ENCODE measurements at places on chromosomes 1 and 21.

GRCh38 chr1:180451504-180451903 is 50.9 kb downstream of the ACBD6 start:
- DNase-seq = no peak

GRCh38 chr21:43994085-43994484 is 18.0 kb upstream of the TRAPPC10 start:
- DNase-seq = no peak

GRCh38 chr1:165772739-165773138 is 4.1 kb upstream of the TMCO1 start:
- no peak for DNase-seq

- no peak for DNase-seq
These were observed 39.2 kb downstream of the SPEN start for GRCh38 chr1:15886611-15887167.

DNA sequence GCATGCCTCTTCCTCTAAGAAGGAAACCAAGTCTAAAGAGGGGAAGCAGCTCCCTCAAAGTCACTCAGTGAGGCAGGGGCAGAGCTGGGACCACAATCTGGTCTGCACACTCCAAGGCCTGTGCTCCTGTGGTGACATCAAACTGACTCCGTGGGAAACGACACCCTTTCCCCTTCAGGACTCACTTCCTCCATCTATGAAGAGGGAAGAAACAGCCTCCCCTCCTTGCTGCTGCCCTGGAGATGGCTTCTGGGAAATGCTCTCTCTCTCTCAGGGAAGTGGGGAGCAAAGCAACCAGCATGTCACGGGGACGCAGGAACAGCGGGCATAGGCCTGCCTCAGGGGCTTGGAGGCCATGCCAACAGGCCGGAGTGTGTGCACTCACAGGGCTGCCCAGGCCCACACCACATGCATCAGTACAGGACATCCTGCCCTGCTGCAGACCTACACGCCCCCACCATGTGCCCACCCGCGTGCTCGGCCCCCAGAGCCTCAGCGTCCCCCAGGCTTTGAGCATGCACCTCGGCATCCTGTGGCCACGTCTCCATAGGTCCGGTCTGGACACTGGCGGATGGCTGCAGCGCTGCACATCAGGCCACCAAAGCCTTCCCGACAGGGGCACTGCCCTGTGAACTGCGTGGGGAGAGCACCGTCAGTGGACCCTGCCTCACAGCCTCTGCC is 25.7 kb downstream of the LAMB3 start:
- no peak for DNase-seq

DNA sequence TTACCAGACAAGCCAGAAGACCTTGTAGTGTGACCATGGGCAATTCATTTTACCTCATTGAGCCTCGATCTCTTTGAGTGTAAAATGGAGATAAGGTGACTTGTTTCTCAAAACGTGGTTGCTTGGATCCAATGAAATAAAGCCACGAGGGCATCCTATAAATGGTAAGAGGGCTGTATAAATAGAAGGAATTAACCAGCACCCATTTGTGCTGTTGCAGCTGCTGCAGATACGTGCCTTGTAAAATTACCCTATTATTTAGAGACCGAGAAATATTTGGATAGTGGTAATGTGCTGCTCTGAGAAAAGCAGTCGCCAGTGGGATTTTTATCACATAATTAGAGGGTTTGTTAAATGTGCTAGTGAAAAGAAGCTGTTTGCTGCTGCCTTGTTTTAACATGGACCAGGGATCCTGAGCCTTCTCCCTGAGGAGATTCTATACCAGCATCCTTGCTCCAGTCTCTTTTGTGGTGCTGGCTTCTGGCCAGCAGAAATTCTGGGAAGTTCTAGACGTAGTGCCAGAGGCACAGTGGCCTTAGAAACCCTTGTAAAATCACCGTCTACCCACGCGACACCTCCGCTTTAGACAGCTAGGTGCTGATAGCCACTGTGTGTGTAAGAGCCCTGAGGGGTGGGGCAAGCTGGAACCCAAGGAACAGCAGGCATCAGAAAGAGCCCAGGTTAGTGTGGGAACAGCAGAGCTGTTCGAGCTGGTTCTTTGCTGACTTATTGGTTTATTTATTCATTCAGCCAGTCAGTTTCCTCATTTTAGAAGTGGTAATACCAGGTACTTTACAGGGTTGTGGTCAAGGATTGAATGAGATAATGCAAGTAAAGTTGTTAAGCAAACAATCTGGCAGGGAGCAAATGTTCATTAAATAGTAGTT is 137.5 kb downstream of the NOS1AP start:
- DNase-seq = no peak

DNA sequence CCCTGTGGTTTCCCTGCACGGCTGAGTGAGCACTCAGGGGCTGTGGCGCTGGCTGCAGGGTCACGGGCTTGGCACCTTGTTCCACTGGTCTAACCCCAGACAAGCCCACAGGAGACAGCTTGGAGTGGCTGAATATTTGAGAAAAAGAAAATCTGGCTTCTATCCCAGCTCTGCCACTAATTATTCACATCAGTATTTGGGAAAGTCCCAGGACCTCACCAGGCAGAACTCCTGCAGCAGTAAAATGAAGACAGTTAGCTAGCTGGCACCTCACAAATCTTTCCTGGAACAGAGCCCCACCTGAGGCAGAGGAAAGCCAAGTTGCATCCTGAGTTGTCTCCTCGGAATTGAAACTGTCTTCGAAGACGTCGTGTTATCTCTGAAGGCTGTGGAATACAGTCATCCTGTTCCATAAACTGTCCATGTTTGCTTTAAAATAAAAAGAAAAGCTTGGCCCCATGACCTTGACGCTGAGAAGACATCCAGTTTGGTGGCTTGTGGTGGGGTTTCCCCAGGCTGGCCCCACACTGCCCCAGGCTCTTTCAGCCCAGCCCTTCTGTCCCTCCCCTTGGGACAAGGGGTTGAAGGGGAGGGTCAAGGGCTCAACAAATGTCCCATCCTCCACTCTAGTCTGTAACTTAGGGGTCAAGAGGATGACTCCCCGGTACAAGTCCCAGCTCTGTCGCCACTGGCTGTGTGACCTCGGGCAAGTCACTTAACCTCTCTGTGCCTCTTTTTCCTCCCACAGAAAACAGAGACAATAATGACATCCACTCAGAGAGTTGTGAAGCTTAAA is 93.8 kb upstream of the TMPRSS2 start:
- DNase-seq = no peak

DNA sequence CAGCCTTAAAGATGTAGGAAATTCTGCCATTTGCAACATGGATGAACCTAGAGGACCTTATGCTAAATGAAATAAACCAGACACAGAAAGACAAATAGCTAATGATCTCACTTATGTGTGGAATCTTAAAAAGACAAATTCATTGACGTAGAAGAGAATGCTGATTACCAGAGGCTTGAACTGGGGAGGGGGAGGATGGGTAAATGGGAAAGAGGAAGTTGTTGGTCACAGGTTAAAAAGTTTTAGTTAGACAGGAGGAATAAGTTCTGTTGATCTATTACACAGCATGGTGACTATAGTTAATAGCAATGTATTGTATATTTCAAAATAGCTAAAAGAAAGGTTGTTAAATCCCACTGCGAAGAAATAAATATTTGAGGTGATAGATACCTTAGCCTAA is 62.8 kb downstream of the PKN2 start:
- DNase-seq = no peak

GRCh38 chr1:39992234-39992633 is 37.3 kb downstream of the MFSD2A start:
- DNase-seq = no peak

- DNase-seq = no peak
These were observed 75.9 kb upstream of the GALNT2 start for GRCh38 chr1:229991104-229991513.

- no peak for DNase-seq
These were observed 797.3 kb downstream of the PLA2G4A start for GRCh38 chr1:187626056-187626455.

DNA sequence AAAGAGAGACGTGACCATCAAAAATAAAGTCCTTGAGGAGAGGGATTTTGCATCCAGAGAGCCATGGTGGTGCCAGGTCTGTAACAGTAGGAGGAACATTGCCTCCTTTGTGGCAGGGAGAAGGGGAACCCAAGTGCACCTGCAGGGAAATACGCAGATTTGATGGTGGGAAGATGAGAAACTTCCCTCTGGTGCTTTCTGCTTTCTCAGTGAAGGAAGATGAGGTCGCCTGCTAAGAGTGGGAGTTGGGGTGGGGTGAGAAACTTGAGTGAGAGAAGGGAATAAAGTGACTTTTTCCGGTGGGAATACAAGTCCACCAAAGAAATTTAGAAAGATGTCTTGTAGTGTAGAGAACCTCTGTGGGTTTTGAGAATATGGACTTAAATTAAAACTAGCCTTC is 9.1 kb downstream of the PLA2G4A start:
- DNase-seq = no peak

DNA sequence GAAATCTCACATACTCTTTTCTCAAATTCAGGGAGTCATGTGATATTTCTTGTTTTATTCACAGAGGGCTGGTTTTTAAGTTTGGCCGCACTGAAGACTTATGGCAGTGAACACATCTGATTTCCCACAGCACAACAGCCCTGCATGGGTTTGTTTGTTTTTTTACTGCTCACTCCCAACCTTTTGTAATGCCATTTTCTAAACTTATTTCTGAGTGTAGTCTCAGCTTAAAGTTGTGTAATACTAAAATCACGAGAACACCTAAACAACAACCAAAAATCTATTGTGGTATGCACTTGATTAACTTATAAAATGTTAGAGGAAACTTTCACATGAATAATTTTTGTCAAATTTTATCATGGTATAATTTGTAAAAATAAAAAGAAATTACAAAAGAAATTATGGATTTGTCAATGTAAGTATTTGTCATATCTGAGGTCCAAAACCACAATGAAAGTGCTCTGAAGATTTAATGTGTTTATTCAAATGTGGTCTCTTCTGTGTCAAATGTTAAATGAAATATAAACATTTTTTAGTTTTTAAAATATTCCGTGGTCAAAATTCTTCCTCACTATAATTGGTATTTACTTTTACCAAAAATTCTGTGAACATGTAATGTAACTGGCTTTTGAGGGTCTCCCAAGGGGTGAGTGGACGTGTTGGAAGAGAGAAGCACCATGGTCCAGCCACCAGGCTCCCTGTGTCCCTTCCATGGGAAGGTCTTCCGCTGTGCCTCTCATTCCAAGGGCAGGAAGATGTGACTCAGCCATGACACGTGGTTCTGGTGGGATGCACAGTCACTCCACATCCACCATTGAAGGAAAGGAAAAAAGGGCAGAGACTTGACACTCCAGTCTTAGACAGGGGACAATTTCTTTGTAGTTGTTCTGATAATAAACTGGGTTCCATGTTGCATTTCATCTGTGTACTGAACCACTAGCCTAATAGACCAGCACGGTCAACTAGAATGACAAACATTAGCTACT is 22.8 kb downstream of the TMEM50A start:
- DNase-seq = no peak

GRCh38 chr1:2335721-2336455 is 55.5 kb downstream of the MORN1 start:
- DNase-seq = no peak

GRCh38 chr1:230232371-230232771 is 165.3 kb downstream of the GALNT2 start:
- no peak for DNase-seq

- no peak for DNase-seq
These were observed 3.2 kb downstream of the GREM2 start for GRCh38 chr1:240608707-240609106.

- no peak for DNase-seq
These were observed 13.0 kb downstream of the TIE1 start for GRCh38 chr1:43313771-43314170.

DNA sequence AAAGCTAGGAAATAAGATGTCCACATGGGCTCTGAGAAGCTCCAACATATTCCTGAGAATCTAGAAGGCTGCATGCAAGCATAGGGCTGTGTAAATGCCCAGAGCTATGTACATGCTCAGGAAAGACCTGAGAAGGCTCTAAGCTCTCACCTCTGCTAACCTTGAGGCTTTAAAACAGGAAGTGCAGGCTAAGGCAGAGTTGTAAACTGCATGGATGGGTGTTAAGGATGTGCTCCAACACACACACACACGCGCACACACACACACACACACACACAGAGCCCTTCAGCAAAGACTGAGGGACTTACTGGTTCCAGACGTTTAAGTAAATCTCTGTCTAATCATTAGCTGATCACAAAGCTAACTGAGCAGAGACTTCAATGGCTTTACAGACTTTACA is 162.9 kb downstream of the TRABD2B start:
- no peak for DNase-seq

DNA sequence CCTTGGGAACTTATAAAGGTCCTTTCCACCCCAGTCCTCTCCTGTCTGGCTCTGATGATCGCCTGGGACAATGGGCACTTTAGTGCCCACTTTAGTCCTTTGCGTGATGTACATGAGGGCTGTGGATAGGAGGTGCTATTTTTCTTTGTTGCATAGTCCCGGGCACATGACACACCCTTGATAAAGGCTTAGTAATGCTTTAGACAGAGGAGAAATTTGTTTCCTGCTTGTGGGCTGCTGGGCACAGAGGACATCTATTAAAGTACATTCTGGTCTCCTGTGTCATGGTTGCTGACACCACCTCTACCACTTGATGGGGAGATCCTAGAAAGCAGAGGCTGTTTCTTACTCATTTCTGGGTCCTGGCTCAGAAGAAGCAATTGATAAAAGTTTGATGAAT is 5.4 kb upstream of the KNCN start:
- DNase-seq = no peak

GRCh38 chr1:8090241-8090702 is 64.2 kb upstream of the ERRFI1 start:
- no peak for DNase-seq
